ENCODE measurements at places on chromosomes 7 and 10.

GRCh38 chr7:46210467-46210866, 289.4 kb upstream of the IGFBP3 start:
- DNase-seq = no peak

GRCh38 chr10:571688-572451, 117.6 kb downstream of the DIP2C start:
- no peak for DNase-seq

DNA sequence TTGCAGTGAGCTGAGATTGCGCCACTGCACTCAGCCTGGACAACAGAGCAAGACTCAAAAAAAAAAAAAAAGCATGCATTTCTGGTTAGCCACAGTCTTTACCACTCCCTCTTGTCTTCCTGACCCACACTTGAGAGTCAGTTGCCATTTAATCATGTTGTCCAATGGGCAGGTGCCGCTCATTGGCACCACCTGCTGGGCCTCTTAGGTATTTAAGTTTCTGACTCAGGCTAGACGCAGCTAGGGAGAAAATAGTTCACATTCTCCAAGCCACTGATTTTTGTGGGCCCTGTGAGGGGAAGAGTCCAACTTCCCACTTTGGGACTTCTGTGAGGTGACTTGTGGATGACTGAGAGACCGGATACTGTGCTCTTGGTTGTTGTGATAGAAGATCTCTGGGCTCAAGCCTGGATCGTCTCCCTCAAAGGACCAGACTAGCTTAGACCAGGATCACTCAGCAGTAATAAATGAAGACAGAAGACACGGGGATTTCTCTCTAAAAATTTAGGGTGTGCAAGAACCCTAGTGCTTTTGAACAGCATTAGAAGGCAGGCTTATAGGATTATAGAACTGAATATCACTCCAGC, 26.8 kb upstream of the SORCS3 start:
- no peak for DNase-seq

GRCh38 chr7:126755381-126755780, 497.4 kb downstream of the GRM8 start:
- no peak for DNase-seq

- no peak for DNase-seq
These were observed 192.7 kb upstream of the MKI67 start for GRCh38 chr10:128318913-128319312.

Measured in cortex of kidney (tissue), 1 donor.